ENCODE measurements at places on chromosomes 2 and 18. TPM values are rescaled to one million over a fixed set of nuclear protein-coding genes. Genes with fewer than 3 reads are reported as not detected.

DNA sequence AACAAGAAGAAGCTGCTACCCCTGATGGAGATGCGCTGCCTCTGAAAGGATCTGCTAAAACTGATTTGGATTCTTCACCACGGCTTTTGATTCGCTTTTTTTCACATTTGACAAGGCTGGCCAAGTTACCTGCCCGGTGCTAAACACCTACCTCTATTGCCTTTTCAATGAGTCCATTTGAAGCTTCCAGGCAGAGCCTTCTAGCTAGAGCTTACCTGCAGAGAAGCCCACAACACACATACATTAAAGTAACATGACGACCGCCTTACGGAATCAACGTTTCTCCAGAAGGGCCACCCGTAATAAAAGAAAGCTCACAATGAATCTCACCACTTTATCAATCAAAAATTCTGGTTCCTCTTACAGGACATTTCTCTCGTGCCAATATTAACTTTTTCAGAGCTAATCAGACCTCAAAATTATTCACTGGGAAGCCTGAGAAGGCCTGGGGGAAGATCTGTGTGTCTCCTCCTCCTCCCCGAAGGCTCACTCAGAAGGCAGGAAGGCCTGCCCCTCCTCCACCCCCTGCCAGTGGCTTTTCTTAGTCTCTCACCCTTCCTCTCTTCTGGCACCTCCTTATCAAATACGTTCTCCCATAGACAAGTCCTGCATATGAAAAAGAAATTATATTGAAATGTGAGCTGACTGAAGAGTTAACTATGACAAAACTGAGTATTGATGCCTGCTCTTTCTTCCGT lies 171.0 kb downstream of the DNER start:
- DNase-seq, result no peak

DNA sequence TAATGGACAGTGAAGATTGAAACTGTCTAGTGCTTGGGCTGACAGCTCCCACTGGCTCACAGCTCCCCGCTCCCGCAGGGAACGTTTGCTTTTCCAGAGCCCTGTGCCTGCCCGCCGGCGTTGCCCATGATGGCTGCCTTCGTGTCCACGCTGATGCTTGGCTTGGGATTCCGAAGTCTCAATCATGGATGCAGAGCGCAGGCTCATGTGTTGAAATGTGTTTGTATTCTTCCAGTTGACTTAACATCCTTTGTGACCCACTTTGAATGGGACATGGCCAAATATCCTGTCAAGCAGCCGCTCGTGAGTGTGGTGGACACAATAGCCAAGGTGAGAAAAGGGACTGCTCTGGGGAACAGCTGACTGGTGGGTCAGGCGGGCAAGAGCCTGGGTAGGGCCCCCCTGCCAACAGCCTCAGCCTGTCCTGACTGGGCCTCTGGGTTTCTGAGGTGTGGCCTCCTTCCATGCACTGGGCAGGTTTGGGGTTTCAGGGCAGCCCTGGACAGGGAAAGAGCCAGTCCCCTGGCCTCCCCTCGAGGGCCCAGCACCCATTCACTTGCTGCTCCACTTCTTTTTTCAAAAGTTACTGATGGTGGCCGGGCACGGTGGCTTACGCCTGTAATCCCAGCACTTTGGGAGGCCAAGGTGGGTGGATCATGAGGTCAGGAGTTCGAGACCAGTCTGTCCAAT lies 42.8 kb downstream of the ATP6V1C2 start:
- no peak for DNase-seq

VWC2L gene
- not detected for total RNA-seq

FLACC1 gene
- total RNA-seq, result not detected

DNA sequence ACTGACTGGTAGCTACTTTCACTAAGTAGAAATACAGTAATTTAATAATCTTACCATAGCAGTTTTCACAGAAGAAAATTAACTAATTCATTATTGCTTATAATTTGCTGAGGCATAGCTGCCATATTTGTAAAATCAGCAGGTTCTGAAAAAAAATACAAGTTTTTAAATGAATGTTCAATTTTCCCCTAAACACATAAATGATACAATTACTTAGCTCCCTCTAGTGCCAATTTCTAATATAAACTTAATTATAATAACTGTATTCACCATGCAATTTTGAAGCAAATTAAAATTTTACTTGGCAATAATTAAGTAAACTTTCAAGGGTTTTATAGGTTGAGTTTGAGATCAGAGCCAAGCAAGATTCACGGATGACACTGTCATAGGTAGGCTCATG lies 1321.6 kb upstream of the ACVR2A start:
- no peak for DNase-seq
